IMR-90 (cell line): ENCODE measurements at places on chromosomes 11 and 22.

- DNase-seq, result no peak
Measured at GRCh38 chr11:31236143-31236542, 133.4 kb downstream of the DCDC1 start.

- DNase-seq, result no peak
Measured at GRCh38 chr11:120752668-120753067, 241.1 kb downstream of the GRIK4 start.

GRCh38 chr11:19576054-19576453, 136.6 kb upstream of the NAV2 start:
- DNase-seq, result peak; percentile 49

GRCh38 chr11:37474889-37475288, 876.9 kb upstream of the RAG2 start:
- DNase-seq, result no peak

DNA sequence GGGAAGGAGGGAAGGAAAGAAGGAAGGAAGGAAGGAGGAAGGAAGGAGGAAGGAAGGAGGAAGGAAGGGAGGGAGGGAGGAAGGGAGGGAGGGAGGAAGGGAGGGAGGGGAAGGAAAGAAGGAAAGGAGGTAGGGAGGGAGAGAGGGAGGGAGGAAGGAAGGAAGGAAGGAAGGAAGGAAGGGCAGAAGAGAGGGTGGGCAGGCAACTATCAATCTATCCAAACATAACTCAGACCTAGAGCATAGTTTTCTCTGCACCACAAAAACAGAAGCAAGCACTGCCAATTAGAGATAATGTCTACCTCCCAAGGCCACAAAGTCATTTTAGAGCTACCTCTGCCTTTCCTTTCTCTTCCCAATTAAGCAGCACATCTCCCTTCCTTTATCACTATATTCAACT, 109.1 kb downstream of the ETS1 start:
- DNase-seq, result no peak

DNA sequence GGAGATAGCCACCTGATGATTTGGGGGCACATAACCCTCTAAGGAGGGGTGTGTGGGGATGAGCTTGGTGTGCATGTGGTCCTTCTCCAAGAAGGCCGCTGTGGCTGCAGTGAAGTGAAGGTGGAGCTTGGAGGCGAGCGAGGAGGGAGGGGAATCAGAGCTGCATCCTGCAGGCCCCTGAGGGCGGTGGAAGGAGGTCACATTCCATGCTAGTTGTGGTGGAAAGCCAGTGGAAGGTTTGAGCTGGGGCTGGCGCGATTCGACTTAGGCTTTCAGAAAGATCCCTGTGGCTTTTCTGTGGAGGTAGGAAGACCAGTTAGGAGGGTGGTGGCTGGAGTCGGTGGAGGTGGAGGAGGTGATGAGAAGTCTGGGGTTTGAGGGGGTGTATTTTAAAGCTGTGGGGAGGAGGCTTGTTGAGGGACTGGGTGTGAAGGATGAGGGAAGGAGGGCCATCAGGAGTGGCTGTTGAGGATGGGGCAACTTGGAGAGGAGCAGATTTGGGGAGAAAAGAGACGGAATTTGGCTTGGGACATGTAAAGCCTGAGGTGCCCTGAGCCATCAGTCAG, 62.0 kb downstream of the TBC1D22A start:
- no peak for DNase-seq

GRCh38 chr11:120340529-120340928, 4.3 kb downstream of the ARHGEF12 start:
- peak; percentile 49 for DNase-seq

GRCh38 chr11:71311928-71312510, 59.6 kb upstream of the SHANK2 start:
- no peak for DNase-seq

GRCh38 chr11:100174881-100175280, 512.2 kb upstream of the ARHGAP42 start:
- no peak for DNase-seq

GRCh38 chr11:134939905-134940304, 527.9 kb upstream of the B3GAT1 start:
- DNase-seq, result no peak

DNA sequence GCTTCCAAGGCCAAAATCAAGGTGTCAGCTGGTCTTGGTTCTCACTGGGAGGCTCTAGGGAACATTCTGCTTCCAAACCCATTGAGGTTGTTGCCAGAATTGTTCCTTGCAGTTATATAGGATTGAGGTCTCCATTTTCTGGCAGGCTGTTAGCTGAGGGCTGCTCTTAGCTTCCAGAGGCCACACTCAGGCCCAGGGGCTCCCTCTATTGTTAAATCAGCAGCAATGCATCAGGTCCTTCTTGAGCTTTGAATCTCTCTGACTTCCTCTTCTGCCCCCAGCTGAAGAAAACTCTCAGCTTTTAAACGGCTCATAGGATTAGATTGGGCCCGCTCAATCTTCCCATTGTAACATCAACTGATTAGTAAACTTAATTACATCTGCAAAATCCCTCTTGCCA, 39.3 kb upstream of the BSX start:
- peak; percentile 49 for DNase-seq

DNA sequence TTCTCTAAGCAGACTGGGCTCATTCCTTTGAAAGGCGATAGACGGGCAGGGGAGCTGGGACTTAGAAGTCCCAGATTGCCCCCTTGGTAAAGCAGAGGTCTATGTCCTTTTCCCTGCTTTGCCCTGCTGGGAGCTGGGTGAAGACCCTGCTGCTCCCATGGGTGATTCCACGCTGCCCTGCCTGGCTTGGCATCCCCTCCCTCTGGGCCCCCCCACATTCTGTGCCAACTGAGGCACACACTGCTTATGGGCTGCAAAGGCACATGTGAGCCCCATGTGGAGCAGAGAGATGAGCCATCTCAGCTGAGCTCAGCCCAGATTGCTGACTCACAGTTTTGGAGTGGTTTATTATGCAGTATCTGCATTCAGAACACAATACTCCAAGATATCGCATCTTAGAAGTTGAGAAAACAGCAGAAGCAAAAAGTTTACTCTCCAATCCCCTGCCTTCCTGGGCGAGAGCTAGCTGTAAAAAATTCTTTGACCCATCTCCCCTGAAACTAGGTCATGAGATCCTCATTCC, 127.2 kb downstream of the ST3GAL4 start:
- peak; percentile 6 for DNase-seq

- DNase-seq, result no peak
Measured at GRCh38 chr11:23201936-23202522, 341.8 kb upstream of the CCDC179 start.

- no peak for DNase-seq
Measured at GRCh38 chr11:44550123-44550522, 15.3 kb upstream of the CD82 start.

- peak; percentile 69 for DNase-seq
Measured at GRCh38 chr11:88604260-88604659, 266.7 kb upstream of the CTSC start.

- no peak for DNase-seq
Measured at GRCh38 chr22:36643033-36643432, 60.5 kb downstream of the CACNG2 start.

DNA sequence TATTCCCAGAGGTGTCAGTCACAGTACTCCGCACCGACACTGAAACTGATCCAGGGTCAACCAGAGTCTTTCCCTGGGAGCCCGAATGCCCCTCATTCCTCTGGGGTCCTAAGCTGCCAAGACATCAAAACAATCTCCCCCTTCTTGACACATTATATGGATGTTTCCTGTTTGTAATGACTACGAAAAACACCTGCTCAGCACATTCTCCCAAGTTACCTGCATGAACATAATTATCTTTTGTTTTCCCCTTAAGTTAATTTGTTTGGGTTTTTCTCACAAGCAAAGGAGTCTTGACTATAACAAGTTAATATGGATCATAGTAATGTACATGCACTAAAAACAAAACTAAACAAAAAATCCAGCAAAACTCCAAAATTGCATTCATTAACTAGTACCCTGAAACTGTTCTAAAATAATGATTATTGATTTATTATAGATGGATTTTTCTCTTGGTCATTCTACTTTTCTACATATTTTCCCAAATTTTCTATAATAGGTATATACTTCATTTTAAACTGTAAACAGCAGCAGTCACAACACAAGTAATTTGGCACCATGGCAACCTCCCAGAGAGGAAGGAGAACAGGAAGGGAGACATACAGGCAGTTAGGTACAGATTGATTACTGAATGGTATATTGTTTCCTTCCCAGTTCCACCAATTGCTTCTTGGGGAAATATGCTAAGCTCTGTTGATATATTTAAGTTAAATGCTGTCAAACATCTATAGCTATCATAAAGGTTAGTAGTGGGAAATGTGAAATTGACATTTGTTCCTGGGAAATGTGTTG, 631.5 kb downstream of the METTL15 start:
- DNase-seq, result no peak

DNA sequence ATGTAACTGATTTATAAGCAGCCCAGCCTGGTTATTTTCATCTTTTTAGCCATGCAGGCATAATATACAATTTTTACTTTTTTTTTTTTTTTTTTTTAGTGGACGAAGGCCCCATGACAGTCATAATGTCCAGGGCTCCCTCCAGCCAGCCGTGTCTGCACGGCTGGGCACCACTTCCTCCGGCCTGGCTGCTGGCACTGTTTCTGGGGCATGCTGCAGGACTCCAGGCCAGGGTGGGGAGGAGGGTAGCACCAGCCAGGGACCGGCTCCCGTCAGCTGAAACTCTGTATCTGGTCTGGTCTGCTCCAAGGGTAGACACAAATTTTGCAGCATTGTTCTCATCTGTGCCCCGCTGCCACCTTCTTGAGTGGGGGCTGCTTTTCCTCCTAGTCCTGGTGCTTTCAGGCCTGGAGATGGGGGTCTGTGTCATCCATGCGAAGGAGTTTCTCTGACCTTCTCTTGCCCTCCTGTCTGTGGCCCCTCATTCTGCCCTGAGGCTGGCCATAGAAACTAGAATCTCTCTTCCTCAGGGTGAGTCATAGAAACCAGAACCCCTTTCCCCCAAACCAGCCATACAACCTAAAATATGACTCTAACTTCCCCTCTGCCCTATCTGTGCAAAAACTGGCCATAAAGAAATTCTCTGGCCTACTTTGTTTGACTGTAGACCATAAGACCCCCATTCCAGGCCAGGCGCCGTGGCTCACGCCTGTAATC, 9.2 kb upstream of the RRP7A start:
- DNase-seq, result no peak

DNA sequence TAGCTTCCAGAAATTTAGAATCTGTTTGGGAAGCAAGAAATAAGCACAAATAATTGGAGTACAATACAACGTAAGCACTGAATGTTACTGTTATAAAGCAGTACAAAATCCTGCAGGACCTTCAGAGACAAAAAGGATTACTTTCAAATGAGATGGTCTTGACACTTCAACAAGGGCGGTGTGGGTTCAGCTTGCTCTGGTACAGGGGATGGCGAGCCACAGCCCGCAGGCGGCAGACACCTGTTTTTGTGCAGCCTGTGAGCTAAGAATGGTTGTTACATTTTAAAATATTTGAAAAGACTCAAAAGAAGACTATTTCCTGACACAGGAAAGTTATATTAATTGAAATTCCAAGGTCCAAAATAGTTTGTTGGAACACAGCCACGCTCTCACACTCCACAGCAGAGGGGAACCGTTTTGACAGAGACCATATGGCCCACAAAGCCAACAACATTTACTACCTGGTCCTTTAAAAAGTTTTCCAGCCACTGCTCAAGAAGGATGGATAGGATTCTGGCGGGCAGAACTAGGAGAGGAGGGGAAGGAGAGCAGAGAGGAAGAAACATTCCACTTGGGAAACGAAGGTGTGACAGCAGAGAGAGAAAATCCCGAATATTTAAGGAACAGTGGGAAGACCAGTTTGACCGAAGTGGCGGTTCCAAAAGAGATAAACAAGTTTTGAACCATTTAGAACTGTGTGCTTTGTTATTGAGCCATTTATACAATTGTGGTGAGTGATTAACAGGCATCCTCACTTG, 6.3 kb downstream of the PRDM10 start:
- no peak for DNase-seq

GRCh38 chr11:118657709-118658428, 21.6 kb downstream of the TREH start:
- no peak for DNase-seq

DNA sequence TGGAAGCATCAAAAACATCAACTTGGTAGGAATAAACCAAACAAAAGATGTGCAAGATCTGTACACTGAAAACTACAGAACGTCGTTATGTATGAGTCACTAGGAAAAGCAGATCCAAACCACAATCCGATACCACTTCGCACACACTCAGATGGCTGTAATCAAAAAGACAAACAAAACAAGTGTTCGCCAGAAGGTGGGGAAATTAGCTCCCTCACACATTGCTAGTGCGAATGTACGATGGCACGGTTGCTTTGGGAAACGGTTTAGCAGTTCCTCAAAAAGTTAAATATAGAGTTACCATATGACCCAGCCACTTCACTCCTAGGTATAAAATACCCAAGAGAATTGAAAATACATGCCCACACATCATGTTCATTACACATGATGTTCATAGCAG, 14.8 kb upstream of the CARD10 start:
- DNase-seq, result peak; percentile 88

DNA sequence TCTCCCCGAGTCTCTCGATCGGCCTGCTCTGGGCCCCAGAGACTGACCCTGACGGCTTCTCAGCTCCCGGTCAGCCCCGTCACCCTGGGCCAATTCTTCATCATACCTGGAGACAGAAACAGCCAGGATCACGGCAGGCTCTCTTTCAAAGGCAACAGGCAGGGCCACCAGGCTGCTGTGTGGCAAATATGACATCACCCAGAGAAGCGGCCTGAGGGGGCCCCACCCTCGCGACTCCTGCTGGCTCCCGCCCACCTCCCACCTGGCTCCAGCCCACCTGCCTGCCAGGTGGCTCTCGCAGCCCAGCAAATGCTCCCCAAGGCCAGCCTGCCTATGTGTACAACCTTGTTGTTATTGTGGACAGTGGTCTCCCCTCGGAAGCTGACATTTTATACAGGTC, 24.9 kb upstream of the PACSIN2 start:
- no peak for DNase-seq

DNA sequence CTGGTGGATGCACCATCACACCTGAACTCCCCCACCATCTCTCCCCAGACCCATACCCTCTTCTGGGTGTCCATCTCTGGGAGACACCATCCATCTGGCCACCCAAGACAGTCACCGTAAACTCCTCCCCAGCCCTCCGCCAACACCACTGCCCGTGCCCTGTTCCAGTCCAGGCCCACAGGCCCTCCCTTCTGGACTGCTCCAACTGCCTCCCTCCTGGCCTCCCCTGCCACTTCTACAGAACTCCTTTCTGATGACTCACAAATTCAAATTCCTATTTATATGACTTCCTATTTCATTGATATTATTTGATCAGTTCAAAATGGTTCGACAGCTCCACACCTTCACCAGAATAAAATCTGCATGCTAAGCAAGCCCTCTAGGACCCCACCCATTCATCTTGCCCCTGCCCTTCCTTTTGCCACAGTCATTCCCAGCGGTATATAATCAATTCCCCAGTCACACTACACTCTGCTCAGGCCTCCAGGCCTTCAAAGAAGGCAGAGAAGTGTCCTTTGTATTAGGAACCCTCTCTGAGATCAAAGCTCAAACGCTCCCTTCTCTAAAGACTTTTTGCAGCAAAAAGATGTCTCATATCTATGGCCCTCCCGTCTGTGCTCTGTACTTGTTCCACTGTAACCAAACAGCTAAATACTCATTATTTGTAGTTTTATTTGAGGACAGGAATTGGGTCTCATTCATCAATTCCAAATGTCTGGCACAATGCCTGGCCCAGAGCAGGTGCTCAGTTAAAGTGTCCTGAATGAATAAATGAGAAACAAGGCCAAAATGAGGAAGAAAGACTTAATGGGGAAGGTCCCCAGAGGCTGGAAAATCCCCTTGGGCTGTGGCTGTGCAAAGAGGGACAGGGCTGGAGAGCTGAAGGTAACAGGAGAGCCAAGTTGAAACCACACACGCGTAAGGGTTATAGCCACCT, 29.0 kb downstream of the MYH9 start:
- DNase-seq, result no peak
